ENCODE measurements at places on chromosomes 4 and X. TPM values are rescaled to one million over a fixed set of nuclear protein-coding genes. Genes with fewer than 3 reads are reported as not detected.

TMEM156 gene
- total RNA-seq: 6.5 TPM

COL4A6 gene
- 27.5 TPM for total RNA-seq

NDNF gene
- total RNA-seq: not detected

MAP3K15 gene
- total RNA-seq: 0.39 TPM

NOX1 gene
- not detected for total RNA-seq

MAGEC1 gene
- not detected for total RNA-seq

CENPU gene
- total RNA-seq: 15.5 TPM
